Bronchial epithelial cell (primary cell): ENCODE measurements at places on chromosomes 16 and 17. TPM values are rescaled to one million over a fixed set of nuclear protein-coding genes. Genes with fewer than 3 reads are reported as not detected.

Gene OR2C1
- total RNA-seq, result not detected in 2 replicates

Gene CRYBA1
- total RNA-seq, result not detected in 2 replicates

Gene KRT24
- 1.6 and 9.1 TPM in 2 replicates for total RNA-seq

Gene SLC6A4
- 0.13 TPM in 1 of 2 replicates, not detected in the other for total RNA-seq

Gene PDILT
- total RNA-seq, result not detected in 2 replicates

Gene PPP1R27
- 0.13 TPM in 1 of 2 replicates, not detected in the other for total RNA-seq

Gene PTX4
- total RNA-seq, result under 0.01 TPM in 1 of 2 replicates, not detected in the other

Gene CCL4L2
- not detected in 2 replicates for total RNA-seq

Gene GNGT2
- not detected in 2 replicates for total RNA-seq

Gene KRT27
- total RNA-seq, result not detected in 2 replicates

Gene XYLT1
- under 0.01 and 1.2 TPM in 2 replicates for total RNA-seq

Gene KCNG4
- not detected in 2 replicates for total RNA-seq

Gene C17orf107
- 5.5 and 8.3 TPM in 2 replicates for total RNA-seq

Gene GAS7
- 1.1 and 1.7 TPM in 2 replicates for total RNA-seq

Gene TNFRSF13B
- not detected in 2 replicates for total RNA-seq

Gene HS3ST6
- 2.2 TPM in 1 of 2 replicates, not detected in the other for total RNA-seq

Gene CACNA1G
- not detected in 2 replicates for total RNA-seq

Gene CRHR1
- not detected in 2 replicates for total RNA-seq

Gene APRT
- total RNA-seq, result 153 and 154 TPM in 2 replicates

Gene SLFN14
- total RNA-seq, result not detected in 2 replicates

Gene KRTAP4-2
- not detected in 2 replicates for total RNA-seq

Gene HOXB6
- not detected in 2 replicates for total RNA-seq

Gene KRT33A
- 0.13 TPM in 1 of 2 replicates, not detected in the other for total RNA-seq

Gene GPRC5B
- total RNA-seq, result under 0.01 TPM in 2 replicates
